Hematopoietic multipotent progenitor cell treated with erythropoietin and hydrocortisone succinate and interleukin-3 and kit ligand, for 4 days (in vitro differentiated cells): ENCODE measurements at places on chromosomes 3 and 15.
A peak's percentile ranks its signal among the peaks of the same experiment; 100 is the strongest.

GRCh38 chr3:58858126-58858525 is 191.6 kb upstream of the FAM3D start:
- no peak for DNase-seq

- DNase-seq = no peak
These were observed 107.5 kb downstream of the CNTN6 start for GRCh38 chr3:1200371-1200770.

GRCh38 chr3:143563786-143564185 is 284.5 kb downstream of the SLC9A9 start:
- no peak for DNase-seq

DNA sequence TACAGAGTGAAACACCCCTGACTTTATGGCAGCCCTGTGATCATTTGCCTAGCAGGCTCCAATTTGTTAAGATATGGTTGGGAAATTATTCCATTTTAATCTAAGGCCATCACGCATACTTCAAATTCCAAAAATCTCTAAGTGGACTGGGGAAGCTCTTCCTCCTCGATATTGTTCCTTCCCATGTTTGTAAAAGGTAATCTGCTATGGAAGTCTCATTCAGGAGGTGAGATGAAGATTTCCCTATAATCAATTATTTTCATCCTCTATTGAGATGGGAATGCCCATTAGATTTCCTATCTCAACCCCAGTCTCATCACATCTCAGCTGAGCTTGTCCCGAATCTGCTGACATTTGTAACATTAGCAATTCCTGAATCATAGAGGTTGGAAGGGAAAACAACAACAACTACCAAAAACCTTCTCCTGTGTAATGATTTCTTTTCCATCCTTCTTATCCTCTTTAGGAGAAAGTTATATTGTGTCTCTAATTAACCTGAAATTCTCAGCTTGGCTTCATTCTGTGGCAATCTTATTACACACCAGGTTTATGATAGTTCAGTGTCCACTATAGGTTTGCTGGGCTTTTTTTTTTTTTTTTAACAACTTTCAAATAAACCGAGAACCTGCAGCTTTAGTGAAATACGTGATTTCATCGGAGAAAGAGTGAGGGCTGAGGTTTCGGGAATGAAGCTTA is 2.2 kb upstream of the NR2F2 start:
- no peak for DNase-seq

GRCh38 chr3:59878038-59878427 is 828.2 kb upstream of the CFAP20DC start:
- no peak for DNase-seq

GRCh38 chr3:188194332-188194731 is 40.4 kb downstream of the LPP start:
- no peak for DNase-seq

DNA sequence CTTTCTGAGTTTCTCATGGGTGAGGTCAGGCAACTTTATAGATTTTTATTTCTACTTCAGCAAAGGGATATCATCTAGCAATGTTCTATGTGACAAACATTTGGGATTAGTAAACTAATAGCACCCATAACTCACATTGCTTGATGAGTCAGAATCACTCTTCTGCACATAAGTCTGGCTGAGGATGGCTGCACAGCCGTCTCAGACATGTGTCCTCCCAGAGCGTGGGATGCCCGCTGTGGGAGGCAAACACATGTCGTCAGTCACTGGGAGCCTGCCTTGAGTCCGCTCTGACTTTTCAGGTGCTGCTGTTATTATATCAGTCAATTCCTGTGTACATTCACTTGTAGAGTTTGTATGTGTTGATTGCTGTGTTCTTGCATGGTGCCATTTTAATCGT is 230.7 kb upstream of the TRIM42 start:
- no peak for DNase-seq

DNA sequence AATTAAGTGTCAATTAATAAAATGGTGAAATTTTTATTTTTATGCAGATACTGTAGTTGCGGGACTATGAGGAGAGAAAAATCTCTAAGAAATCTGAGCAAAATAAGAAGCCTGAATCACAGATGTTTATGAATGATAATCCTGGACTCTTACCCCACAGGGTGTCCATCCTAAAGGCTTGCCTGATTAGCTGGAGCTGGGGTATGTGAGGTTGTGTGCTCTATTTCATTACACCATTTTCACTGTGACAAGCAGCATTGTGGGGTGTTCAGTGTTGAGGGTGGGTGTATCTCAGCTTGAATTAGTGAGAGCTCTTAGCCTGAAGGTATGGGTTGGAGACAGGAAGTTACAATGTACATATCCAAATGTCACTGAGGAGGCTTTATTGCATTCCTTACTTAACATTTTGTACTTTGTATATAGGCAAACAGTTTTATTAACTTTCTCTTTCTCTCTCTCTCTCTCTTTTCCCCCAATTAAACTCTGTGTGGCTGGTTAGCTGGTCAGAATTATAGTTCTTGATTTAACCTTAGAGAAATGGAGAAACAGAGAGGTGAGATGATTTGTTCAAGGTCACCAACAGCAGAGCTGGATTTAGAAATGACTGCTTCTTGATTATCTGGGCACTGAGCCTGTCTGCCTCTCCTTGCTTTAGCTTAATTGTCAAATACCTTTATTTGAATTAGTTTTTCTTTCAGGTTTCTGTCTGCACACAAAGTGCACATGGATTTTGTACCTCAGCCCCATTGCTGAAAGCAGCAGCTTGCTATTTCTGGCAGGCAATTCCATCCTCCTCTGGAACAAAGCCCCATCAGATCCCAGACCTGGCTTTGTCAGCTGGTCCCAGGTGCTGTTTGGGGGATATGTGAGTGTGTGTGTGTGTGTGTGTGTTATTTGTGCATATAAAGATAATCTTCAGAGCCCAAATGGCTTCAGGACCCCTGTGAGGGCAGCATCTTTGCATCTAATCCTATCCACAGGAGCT is 35.8 kb downstream of the GJD2 start:
- DNase-seq = no peak

DNA sequence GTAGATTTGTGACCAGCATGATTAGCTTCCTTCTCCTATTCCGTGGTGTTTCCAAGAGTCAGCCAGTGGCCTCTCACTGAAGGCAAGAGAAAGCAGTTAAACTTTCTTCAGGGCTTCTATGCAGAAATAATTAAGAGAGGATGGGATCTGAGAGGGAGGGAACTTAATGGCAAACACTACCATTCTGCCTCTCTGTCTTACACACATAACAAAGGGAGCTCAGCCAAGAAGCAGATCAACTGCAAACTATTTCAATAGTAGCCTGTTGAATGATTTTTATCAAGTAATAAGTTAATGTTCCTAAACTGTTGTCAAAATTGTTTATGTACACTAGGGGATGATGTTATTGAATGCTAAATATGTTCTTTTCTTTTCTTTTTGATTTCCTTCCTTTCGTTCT is 11.8 kb downstream of the OXSR1 start:
- DNase-seq = no peak

DNA sequence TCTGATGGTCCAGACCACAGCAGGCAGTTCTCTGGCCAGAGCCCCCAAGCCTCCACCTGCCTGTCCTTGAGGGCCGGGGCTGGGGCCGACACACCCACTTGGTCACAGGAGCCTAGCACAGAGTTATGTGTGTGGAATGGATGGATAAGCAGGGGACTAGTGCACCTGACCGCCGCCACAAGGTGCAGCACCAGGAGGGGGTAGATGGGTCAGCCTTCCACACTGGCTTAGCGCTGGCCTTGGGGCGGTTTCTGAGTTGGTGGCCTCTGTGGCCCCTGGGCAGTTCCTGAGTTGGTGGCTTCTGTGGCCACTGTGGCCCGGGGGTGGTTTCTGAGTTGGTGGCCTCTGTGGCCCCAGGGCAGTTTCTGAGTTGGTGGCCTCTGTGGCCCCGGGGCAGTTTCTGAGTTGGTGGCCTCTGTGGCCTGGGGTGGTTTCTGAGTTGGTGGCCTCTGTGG is 75.8 kb downstream of the FBLN2 start:
- DNase-seq = no peak

DNA sequence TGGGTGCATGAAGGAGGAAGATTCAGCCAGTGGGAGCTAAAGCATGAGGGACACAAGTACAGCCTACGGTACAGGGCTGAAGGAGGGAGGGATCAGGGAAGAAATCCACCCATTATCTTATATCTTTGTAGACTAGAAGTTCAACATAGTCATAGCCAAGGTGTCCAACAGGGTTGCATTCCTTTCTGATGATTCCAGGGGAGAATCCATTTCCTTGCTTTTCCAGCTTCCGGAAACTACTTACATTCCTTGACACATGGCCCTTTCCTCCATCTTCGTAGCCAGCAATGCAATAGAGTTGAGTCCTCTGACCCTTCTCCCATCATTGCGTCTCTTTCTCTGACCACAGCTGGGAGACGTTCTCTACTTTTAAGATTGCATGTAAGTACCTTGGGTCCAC is 471.0 kb upstream of the SEMA6D start:
- no peak for DNase-seq

- no peak for DNase-seq
These were observed 200.4 kb downstream of the ADAMTSL3 start for GRCh38 chr15:83854321-83854720.

DNA sequence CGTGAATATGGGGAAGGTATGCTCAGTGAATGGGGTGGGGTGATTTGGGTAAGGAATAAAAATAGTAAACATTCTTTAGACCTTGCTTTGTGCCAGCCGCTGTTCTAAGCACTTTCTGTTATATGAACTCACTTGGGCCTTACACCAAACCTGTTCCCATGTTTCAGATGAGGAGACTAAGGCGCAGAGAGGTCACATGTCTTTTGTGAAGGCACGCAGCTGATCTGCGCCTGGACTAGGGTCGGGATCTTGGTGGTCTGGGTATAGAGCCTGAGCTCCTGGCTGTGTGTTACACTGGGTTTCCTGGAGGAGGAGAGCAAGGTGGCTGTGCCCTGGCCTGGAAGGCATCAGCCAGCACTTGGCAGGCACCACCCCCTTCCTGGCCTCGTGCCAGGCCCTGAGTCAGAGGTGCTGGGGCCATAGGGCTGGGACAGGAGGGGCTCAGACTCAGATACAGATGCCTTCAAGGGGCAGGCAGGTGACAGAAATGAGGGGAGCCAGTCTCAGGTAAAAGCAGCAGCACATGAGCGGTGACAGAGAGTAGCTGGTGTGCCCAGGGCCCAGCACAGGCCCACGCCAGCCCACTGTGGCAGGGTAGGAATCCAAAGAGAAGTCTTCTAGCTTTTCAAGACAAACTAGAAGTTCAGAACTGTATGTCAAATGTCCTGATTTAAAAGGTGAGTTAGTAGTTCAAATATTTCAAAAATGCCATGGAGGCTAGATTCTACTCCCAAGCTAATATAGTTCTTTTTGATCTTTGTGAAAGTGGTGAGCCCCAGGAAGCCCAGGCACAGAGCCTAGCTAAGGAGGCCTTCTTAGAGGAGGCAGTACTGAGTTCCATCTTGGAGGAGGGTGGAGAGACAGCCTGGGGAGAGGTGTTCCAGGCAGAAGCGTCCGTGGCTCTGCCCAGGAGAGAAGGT is 83.1 kb downstream of the DNAJB8 start:
- peak; percentile 88 for DNase-seq

- no peak for DNase-seq
These were observed 81.0 kb downstream of the TMEM108 start for GRCh38 chr3:133119176-133119575.

DNA sequence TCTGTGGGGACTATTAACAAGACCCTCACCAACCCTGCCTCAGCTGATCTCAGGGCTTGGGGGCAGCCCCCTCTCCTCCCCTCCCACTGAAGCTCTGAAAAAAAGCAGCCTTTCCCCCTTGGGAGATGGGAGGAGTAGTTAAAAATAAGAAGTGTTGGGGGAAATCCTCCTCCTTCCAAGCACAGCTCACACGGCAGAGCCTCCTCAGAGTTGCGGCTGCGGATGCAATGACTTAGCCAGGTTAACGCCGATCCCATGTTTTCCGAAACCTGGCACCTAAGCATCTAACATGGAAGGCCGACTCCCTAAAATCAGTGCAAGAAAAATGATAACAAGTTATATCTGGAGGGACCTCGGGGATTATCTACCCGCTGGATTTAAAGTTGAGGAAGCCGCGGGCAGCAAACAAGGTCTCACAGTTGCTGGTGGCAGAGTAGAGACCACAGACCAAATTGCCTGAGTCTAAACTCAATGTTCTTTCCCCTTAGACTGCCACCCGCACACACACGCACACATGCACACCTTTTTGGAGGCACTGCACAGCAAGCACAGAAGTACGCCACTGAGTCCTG is 1.1 kb upstream of the TPM1 start:
- DNase-seq = no peak

- no peak for DNase-seq
These were observed 35.6 kb upstream of the TLE3 start for GRCh38 chr15:70133296-70133695.

GRCh38 chr3:132635052-132635451 is 24.6 kb downstream of the ACAD11 start:
- no peak for DNase-seq

- peak; percentile 59 for DNase-seq
These were observed 9.3 kb upstream of the TM4SF18 start for GRCh38 chr3:149342413-149343380.

GRCh38 chr15:39227001-39227400 is 353.9 kb upstream of the THBS1 start:
- DNase-seq = no peak
